ELR (cell line): ENCODE measurements at places on chromosomes 1 and 21.
A peak's percentile ranks its signal among the peaks of the same experiment; 100 is the strongest.

DNA sequence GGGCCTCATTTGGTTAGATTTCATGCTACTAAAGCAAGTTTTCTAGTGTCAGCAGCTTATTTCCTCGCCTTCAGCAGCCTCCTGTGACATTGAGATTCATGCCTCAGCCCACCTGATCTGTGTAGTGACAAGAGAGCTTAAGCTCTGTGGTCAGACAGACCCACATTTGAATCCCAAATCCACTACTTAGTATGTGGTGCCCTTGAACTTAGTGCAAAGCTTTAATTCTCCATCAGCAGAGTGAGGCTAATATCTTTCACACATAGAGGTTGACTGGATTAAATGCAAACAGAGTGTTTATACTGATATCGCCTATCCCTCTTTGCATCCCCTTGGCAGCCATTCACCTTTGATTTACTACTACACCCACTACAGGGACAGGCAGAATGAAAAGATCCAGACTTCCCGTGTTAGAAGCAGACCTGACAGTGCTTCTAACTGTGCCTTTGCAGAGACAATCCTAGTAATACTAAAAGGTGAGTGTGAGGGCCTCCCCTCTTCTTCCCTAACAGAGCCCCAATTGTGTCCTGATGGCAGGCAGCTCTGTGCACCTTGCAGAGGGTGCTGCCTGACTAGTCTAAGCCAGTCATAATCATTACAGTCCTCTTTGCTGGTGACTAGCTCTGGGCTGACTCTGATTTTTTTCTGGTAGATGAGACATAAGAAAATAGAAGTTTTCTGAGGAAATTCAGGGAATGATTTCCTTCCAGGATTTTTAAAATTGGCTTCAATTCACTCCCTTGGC, 264.0 kb downstream of the CTH start:
- DNase-seq, result no peak

GRCh38 chr1:184191181-184191621, 139.7 kb downstream of the TSEN15 start:
- DNase-seq, result peak; percentile 49

GRCh38 chr1:34982820-34983376, 2.2 kb downstream of the TMEM35B start:
- no peak for DNase-seq

- DNase-seq, result no peak
Observed at GRCh38 chr1:98099501-98099900, 178.7 kb upstream of the DPYD start.

GRCh38 chr1:215889871-215890270, 322.8 kb downstream of the KCTD3 start:
- no peak for DNase-seq

DNA sequence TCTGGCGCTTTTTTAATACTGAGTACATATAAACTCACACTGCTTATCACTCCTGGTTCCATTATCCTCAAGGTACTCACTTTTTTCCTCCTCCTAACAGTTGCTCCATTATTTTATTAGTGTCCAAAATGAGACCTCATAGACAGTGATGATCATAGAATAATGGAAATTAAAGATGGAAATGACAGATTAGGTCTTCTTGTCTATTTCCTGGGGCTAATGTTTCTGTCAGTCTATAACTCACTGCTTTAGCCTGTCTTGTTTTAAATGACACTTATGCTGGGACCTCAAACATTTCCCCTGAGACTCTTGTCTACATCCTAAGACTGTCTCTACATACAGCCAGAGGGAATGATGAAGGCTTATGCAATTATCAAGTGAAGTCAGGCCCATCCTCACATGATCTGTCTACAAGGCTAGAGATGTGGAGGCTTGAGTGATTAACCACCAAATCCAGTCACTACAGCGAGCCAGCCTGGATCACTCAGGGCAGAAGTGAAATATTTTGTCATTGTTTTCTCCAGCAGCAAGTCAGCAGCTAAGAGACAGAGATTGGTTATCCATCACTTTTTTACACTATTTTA, 152.1 kb downstream of the ASTN1 start:
- DNase-seq, result no peak

DNA sequence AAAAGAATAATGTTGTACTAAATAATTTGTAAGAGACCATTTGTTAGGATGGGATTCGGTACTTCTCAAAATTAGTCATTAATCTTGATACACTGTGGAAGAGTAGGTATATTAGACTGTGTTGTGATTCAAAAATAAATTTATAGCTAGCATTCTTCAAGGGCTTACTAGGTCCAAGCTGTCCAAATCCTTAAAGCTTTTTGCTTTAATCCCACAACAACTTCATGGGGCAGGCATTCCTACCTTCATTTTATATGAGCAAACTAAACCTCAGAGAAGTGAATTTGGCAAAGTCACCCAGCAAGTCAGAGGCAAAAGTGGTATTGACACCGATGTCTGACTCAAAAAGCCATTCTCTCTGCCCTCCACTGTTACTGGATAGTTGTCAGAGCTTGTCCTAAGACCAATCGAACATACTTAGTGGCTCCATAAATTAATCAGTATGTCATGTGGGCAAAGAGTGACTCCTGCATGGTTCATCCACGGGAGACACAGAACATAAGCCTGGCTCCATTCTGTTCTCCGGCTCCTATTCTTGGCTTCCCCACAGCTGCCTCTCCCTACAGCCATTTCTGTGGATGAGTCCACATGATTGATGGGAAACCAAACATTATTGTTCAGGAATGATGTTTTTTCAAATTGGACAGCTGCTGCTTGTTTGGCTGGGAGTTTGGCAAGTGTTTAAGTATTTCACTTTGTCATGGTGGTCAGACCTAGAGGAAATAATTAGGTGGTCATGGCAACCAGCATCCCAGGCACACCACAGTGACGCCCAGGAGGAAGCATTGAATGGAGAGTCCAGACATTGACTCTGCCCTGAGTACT, 133.4 kb upstream of the FGGY start:
- DNase-seq, result peak; percentile 50

DNA sequence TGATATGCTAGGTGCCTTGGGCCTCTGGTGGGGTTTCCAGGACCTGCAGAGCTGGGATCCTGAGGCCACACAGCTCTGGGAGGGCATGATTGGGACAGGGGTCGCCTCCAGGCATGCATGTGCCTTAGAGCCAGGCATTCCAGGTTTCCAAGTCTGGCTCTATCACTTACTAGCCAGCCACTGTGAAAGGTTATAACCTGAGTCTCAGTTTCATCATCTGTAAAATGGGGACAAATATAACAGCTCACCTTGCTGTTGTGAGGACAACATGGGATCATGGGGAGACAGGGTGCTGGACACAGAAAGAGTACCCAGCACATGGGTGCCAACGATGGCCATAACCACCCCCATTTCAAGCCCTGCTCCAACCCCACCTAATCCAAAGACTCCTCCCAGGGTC, 2.7 kb downstream of the CHI3L1 start:
- DNase-seq, result no peak
